ENCODE measurements at places on chromosomes 12 and 14. TPM values are rescaled to one million over a fixed set of nuclear protein-coding genes. Genes with fewer than 3 reads are reported as not detected.

The TSPAN11 gene
- 5.7 TPM for total RNA-seq

The FGD4 gene
- 60.0 TPM for total RNA-seq

The RPL10L gene
- 0.25 TPM for total RNA-seq

The FAM181A gene
- 0.74 TPM for total RNA-seq

The KLRD1 gene
- 0.25 TPM for total RNA-seq

The SLC25A21 gene
- total RNA-seq: 0.25 TPM

The CLEC1B gene
- not detected for total RNA-seq

The USP44 gene
- 3.4 TPM for total RNA-seq

The DIO3 gene
- 0.49 TPM for total RNA-seq

The PLA2G1B gene
- total RNA-seq: 1.2 TPM

The ACSM4 gene
- not detected for total RNA-seq

The ITFG2 gene
- total RNA-seq: 11.3 TPM

The C12orf60 gene
- 1.2 TPM for total RNA-seq

The ADAMTS20 gene
- total RNA-seq: 0.25 TPM

The FAM90A1 gene
- total RNA-seq: not detected

The RAD51AP1 gene
- total RNA-seq: 3.2 TPM

The CDK2 gene
- total RNA-seq: 3.9 TPM

The DYNC1H1 gene
- total RNA-seq: 949 TPM

The ACOT6 gene
- total RNA-seq: not detected

The OTX2 gene
- total RNA-seq: 0.25 TPM

The ZFYVE26 gene
- total RNA-seq: 21.4 TPM

The INHBC gene
- not detected for total RNA-seq

The LTA4H gene
- total RNA-seq: 31.0 TPM

The FZD10 gene
- total RNA-seq: 0.49 TPM

The GLT1D1 gene
- 9.6 TPM for total RNA-seq

The SETD3 gene
- total RNA-seq: 50.9 TPM

The OR11H7 gene
- total RNA-seq: not detected

The CYP46A1 gene
- 6.1 TPM for total RNA-seq

The RERGL gene
- 0.74 TPM for total RNA-seq

The ESR2 gene
- total RNA-seq: 0.98 TPM

The GYS2 gene
- total RNA-seq: not detected

The POTEM gene
- not detected for total RNA-seq

The ARHGAP9 gene
- 0.25 TPM for total RNA-seq

The LMNTD1 gene
- total RNA-seq: 1.2 TPM

The PPP1R12A gene
- 151 TPM for total RNA-seq

The DPF3 gene
- 4.9 TPM for total RNA-seq

The SYNE2 gene
- 125 TPM for total RNA-seq

The PLCZ1 gene
- total RNA-seq: 0.25 TPM

The VRTN gene
- total RNA-seq: not detected

The CSRNP2 gene
- 66.4 TPM for total RNA-seq

The LIMA1 gene
- total RNA-seq: 17.2 TPM

The BLTP3B gene
- total RNA-seq: 99.6 TPM

The OR4K1 gene
- not detected for total RNA-seq

The RTL1 gene
- total RNA-seq: not detected

The LAG3 gene
- total RNA-seq: not detected

The ZC2HC1C gene
- 1.7 TPM for total RNA-seq
